ENCODE measurements at places on chromosomes 1 and 21.

DNA sequence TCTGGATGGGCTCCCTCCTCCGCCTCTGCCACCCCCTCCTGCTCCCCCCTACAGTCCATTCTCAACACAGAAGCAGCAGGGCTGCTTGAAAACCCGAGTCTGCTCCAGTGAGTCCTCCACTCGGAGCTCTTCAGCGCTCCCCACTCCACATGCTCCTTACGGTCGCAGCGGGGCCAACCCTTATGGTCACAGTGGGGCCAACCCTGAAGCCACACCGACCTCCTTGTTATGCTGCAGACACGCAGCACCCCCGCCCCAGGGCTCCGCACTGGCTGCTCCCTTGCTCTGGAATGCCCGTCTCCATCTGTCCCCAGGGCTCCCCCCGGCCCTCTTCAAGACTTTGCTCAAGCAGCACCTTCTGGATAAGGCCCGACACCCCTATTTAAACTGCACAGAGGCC lies 22.6 kb downstream of the GPR157 start:
- no peak for DNase-seq

DNA sequence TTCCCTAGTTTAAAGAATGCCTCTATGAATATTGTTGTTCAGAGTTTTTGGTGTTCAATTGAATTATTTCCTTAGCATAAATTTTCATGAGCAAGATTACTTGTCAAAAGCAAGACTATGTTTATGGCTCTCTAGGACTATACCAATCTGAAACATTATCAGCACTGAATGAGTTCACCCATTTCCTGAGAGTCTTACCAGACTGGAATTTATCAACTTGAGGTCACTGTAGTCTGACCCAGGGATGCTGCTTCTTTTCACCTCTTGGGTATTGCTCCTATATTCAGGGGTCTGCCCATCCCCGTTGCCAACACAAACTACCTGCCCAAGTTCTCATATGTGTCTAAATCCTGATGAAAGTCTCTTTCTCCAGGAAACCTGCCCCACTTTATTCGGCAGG lies 42.6 kb downstream of the OPTC start:
- no peak for DNase-seq

GRCh38 chr1:45867697-45868348 lies 64.4 kb downstream of the MAST2 start:
- DNase-seq, result no peak

DNA sequence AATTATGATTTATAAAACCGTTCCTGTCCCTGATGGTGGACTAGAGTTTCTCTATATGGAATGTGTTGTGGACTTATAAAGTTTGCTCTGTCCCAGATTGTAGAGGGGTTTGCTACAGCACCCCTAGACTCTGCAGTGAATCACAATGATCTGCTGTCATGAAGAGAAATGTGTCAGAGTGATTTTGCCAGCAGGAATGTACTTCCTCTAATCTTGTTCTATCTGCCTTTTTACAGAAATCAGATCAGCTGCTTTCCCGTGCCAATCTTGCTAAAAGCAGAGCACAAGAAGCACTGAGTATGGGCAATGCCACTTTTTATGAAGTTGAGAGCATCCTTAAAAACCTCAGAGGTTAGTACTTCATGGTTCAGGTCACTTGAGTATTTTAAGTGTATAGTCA lies 52.0 kb downstream of the LAMC2 start:
- DNase-seq, result no peak

DNA sequence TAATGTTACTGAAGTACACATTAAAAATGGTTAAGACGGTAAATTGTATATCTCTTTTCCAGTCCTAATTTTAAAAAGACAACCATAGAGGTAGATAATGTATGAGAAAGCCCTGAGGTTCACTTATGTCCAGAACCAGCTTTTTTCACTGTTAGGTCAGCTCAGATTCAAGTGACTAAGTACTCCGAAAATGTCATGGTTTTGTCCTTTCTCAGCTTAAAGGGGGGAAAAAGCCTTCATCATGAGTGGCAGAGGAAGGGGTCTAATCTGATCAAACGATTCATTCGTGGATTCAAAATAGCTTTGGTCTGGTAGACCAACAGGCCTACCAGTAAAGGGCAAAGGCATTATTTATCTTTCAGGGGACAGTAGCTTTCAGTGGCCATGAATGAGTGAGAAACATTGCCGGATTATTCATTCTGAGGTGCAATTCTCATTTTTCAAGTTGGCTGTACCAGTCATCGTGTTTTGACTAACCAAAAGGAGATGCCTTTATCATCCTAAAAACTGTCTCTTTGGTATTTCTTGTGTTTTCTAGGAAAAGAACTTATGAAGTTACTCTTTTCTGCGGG lies 208.4 kb downstream of the HHIPL2 start:
- no peak for DNase-seq

GRCh38 chr21:31894457-31894856 lies 21.6 kb downstream of the HUNK start:
- no peak for DNase-seq

GRCh38 chr21:22174746-22175145 lies 1176.5 kb downstream of the NCAM2 start:
- no peak for DNase-seq

DNA sequence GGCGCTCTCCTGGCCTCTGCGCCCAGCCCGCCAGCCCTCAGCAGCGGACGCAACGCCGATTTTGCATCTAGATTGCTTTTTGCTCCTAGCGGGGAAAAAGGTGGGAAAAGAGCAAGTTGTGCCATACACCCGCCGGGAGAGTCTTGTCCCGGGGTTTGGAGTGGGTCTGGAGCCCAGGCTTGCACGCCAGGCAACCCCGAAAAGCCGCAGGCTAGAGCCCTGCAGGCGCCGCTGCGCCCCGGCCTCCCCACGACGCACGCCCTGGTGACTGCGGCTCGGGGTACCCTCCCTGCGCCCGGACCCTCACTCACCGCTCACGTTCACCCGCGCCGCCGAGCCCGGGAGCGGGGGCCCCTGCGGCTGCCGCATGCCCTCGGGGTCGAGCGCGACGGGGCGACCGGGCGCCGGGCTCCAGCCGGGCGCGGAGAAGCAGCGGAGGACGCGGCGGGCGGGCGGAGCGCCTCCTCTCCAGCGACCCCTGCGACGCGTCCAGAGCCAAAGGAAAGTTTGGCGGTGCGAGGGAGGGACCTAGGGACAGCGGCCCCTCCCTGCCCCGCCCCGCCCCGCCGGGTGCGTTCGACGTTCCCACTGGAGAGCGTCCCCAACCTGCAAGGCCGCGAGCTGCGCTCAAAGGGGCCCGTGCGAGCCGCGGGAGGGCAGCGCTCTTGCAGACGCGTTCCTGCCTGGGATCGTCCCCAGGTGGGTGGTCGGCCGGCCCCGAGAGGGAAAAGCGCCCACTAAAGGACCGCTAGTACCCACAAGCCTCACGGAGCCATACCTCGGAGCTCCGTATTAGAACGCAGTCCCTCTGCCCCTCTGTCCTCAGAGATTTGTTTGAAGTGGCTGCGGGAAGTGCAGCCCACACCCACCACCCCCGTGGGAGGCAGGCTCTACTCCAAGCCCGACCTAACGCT lies at the start of gene LPAR3:
TSS of gene LPAR3 (minus strand) at position 502 of the 914 bp plus-strand sequence. CDS start 27,086 bp downstream, outside the sequence.
- DNase-seq, result no peak

DNA sequence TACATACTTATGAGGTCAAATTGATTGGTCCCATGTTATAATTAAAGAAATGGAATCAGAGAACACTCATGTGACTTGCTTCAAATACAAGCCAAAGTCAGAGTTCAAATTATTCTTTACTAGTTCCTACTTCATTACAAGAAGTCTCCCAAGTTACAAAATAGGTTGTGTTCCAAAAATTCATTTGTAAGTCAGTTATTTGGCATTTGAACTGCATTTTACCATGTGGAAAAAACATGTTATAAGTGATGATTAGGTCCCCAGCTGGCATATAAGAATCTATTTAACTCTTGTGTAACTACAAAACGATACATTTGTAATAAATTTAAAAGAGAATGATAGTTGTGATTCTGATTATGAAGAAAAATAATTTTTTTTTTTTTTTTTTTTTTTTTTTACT lies 124.1 kb downstream of the DISP1 start:
- DNase-seq, result no peak

DNA sequence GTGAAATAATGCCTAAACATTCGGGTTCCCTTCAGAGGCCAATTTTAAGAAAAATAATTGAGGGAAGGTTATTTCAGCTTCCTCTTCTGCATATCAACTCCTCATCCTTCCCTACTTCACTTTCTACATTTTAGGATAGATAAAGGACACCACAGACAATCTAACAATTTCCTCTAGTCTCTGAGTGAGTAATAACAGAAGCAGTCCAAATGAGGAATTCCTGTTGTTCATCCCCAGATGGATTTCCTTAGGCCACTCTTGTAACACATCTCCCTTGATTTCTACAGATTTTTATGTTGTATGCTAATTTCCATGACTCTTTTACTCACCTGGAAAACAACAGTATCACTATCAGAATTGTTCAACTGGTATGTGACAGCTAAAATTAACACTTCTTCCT lies 87.7 kb upstream of the LYPLAL1 start:
- no peak for DNase-seq

DNA sequence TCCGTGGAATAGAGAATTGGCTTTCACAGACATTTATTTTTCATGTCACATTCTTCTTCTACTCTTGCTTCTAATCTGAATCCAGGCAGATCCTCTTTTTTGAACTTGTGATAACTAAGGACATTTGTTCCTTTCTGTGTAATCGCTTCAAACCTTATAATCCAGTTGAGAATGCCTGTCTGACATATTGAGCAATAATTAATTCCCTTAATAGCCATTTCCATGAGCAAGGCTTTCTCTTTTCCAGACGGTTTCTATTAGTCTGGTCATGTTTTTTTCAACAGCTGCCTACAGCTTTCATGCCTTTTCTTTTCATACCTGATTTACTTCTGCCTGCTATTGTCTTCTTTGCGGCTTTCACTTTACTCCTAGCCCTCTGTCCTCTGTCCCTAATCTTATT lies 163.4 kb downstream of the CYYR1 start:
- DNase-seq, result no peak

DNA sequence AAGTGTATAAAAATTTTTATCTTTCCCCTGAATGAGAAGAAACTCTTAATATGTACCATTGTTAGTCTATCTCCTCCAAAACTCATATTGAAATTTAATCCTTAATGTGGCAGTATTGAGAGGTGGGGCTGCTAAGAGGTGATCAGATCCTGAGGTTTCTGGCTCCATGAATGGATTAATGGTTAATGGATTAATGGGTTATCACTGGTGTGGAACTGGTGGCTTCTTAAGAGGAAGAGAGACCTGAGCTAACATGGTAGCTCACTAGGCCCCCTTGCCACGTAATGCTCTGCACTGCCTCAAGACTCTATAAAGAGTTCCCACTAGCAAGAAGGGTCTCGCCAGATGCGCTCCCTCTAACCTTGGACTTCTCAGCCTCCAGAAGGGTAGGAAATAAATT lies 70.6 kb upstream of the ZBTB18 start:
- DNase-seq, result no peak

DNA sequence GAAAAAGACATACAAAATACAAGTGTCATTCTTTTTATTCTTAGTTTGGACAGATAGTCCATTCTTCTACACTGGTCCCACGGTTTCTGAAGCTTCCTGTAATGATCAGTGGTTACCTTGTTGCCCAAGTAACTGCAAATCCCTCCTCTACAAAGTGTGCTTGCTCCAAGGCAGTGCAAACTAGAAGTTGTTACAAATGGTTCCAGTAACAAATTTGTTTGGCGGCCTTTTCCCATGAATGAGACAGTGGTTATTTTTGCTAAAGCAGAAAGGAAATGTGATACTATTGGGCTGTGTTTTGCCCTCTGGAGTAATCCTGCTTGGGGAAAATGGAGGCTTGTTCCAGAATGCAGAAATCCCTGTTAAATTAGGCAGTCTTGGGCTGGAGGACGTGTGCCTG lies 8.9 kb downstream of the BACE2 start:
- DNase-seq, result no peak

- DNase-seq, result no peak
Observed at GRCh38 chr1:235607284-235607683, 42.3 kb downstream of the GNG4 start.

- DNase-seq, result no peak
Observed at GRCh38 chr1:118077331-118078045, 107.5 kb downstream of the SPAG17 start.

GRCh38 chr1:149884433-149885338 lies 14.7 kb upstream of the BOLA1 start:
- DNase-seq, result no peak

GRCh38 chr1:113321771-113322387 lies 68.4 kb upstream of the MAGI3 start:
- no peak for DNase-seq

DNA sequence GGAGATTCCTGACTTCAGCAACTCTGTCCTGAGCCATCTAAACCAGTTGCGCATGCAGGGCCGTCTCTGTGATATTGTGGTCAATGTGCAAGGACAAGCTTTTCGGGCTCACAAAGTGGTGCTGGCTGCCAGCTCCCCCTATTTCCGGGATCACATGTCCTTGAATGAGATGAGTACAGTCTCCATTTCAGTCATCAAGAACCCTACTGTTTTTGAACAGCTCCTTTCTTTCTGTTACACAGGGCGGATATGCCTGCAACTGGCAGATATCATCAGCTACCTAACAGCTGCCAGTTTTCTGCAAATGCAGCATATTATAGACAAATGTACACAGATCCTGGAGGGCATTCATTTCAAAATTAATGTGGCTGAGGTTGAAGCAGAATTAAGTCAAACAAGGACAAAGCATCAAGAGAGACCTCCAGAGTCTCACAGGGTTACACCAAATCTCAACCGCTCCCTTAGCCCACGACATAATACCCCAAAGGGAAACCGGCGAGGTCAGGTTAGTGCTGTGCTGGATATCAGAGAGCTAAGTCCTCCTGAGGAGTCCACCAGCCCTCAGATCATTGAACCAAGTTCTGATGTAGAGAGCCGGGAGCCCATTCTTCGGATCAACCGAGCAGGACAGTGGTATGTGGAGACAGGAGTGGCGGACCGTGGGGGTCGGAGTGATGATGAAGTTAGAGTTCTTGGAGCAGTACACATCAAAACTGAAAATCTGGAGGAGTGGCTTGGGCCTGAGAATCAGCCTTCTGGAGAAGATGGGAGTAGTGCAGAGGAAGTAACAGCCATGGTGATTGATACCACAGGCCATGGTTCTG lies 2.3 kb downstream of the ZBTB37 start:
- no peak for DNase-seq

DNA sequence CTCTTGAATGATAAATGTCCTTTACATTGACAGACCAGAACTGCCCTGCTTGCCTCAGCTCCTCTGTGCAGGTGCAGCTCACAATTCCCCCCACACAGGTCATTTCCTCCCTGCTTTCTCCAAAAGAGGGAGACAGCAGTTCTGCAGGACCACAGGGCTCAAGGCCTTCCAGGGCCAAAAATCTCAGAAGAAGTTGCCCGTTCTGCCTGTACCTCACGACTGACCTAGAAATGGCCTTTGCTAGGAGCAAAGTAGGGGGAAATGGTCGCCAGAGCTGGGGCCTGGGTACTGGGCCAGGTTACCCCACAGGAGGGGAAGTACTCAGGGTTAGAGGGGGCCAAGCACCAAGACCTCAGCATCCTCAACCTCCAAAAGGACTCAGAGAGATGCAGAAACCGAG lies 11.1 kb downstream of the RNU1-2 start:
- no peak for DNase-seq

- DNase-seq, result no peak
Observed at GRCh38 chr1:26794391-26794790, 6.6 kb downstream of the PIGV start.

GRCh38 chr1:45508295-45509151 lies 8.4 kb downstream of the MMACHC start:
- no peak for DNase-seq
